NCI-H1092 treated with DMSO at 0.1 percent for 48 hours (cell line): ENCODE measurements at places on chromosomes 16 and 17.

DNA sequence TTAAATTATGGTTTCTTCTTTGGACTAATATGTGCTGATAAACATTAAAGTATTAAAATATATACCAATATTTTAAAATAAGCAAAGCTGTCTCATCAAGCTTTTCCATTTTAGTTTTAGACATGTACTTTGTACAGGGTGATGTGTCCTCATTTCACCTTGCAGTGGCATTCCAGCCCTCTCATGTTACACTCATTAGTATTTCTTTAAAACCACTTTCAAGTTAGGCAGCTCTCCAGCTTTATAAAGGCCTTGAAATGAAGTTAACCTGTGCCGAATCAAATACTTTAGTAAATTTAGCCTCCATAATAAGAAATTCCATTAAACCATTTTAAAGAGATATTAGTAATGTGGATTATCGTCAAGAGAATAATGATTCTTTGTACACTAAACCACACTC is 107.6 kb upstream of the HLF start:
- DNase-seq: peak; percentile 26

- DNase-seq: no peak
Observed at GRCh38 chr16:23998771-23999170, 163.0 kb downstream of the PRKCB start.

DNA sequence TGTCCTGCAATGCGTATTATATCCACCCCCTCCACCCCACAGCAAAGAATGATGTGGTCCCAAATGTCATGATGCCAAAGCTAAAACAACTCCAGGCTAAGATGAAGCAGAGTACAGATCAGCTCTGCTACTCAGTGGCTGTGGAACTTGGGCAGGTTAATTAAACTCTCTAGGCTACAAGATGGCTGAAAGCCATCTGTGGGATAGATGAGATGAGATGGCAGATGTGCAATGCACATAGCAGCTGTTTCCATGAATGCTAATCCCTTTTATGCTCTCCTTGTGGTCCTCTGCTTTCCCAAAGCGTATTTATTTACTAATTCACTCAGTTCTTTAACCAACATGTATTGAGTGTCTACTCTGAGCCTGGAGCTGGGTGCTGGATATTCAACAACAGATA is 114.4 kb downstream of the GRIN2A start:
- DNase-seq: no peak

- peak; percentile 49 for DNase-seq
Observed at GRCh38 chr17:44314869-44315661, 6.7 kb downstream of the RUNDC3A start.

DNA sequence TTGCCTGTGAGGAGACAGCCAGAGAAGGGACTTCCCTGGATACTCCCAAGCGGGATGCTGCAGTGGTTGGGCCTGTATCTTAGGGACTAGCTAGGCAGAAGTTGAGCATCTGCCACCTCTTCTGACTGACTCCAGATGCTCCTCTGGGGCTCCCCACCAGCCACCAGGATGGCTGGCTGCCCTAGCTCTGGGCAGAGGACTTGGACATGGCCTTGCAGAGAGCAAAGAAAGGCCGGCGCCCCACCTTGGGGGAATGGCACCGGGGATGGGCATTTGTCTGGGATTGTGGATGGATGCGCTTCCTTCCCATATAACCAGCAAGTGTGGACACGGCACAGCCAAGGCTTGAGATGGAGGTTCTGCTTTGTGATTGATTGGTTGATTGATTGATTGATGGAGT is 69.0 kb downstream of the OR1D5 start:
- no peak for DNase-seq

GRCh38 chr16:72500545-72500944 is 328.6 kb upstream of the PMFBP1 start:
- no peak for DNase-seq

DNA sequence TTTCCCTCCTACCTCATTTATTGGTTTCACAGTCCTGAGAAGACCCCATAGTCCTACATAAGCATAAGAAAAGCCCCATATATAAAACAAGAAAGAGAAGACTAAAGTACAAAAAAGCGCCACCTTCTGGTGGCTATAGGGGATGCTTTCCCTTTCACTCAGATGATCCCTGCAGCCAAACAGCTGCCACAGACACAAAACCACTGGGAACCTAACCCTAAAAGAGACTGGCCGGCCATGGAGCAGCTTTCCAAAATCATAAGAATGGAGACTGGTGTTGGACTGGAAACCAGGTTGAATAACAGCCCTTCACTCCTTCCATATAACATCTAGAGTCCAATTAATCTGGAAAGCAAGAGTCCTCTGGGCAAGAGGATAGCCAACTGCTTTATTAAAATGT is 11.4 kb downstream of the DYNC1LI2 start:
- peak; percentile 5 for DNase-seq

DNA sequence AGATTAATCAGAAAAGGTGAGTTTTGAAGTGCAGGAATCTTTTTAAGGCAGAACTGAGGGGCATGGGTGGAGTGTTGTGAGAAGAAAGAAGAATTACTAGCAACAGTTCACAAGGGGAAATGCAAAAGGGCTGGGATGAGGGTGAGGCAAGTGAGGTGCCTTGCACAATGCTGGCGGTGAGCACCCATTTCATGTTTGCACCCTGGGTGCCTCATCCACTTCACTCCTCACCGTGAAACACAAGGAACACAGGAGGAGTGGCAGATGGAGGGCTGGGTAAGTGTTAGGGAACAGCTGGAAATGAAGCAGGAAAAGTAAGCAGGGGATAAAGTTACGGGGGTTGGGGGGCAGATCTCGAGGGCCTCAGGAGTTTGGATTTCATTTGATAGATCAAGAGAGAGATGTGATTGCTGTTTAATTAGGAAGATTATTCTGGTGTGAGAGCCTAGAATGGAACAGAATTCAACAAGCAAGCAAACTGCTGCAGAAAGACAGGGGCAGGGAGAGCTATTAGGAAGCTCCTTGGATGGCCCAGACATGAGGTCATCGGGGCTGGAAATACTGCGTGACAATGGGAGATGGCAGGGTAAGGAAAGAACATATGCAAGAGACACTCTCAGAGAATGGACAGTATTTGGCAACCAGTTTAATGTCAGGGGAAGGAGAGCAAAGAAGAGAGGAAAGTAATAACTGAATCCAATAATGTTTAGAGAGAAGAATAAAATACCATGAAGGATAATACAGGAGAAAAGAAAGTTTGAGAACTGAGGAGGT is 8.3 kb upstream of the HEATR6 start:
- DNase-seq: no peak

DNA sequence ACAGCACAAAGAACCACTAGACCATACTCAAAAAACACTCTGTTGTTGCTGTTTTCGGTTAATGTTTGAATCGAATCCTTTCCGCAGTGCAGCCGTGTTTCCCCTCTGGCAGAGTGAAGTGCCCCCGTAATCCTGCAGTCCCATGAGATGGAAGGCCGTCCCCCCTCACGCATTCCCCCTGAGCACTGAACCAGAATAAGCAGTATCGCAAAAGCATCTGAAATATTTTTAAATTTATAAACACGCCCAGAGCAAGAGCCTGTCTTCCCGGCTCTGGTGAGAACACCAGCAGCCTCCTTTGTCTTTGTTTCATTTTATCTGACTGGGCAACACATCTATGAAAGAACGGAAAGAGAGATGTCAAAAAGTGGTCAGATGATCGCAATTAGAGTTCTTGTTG is 121.0 kb upstream of the ADAMTS18 start:
- no peak for DNase-seq

- no peak for DNase-seq
Observed at GRCh38 chr16:79400462-79401149, 199.9 kb downstream of the MAF start.

GRCh38 chr16:83744441-83744981 is 63.3 kb upstream of the HSBP1 start:
- no peak for DNase-seq

GRCh38 chr16:87216148-87216840 is 100.9 kb downstream of the C16orf95 start:
- DNase-seq: no peak

DNA sequence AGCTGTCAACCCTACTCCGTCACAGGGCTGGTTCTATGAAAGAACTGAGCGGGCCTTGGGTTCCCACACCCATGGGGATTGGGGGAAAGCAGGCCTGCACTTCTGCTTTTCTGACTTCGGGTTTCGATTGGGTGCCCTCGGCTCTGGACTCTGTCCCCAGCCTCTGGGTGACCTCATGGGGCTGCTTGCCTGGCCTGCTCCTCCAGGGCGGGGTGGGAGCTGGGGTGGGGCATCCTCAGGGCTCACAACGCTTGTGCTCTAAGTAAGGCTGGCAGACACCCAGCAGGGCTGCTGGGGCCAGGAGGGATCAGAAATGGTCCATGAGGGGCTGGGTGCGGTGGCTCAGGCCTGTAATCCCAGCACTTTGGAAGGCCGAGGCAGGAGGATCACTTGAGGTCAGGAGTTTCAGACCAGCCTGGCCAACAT is 19.2 kb downstream of the ARHGAP27 start:
- DNase-seq: no peak

GRCh38 chr17:73419051-73419450 is 107.2 kb upstream of the CDC42EP4 start:
- no peak for DNase-seq

DNA sequence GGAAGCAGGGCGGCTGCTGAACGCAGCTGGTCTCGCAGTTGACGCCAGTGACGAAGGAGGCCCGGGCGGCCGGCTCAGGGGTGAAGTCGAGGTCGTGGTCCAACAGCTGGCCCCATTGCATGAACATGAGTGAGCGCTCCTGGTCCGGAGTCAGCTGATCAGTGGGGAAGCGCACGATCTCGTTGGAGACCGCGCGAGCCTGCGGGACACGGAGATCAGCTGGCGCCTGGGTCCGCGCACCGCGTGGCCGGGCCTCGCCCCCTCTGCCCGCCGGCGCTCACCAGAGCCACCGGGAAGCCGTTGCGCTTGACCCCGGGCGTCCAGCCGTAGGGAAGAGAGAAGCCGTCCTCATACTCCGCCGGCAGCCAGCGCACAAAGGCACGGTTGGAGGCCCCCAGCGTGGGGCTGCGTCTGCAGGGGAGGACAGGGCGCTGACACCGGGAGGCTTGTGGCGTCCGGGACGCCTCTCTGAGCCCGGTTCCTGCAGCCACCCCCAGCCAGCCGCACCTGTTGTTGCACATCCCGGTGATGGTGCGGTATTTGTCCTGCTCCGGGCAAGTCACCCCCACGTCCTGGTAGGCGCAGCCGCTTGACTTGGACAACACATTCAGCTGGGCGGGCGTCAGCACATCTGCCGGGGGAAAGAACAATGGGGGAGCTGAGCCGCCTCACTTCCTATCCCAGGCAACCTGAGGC is 1.6 kb downstream of the MPO start:
- no peak for DNase-seq

- DNase-seq: no peak
Observed at GRCh38 chr16:57013229-57013628, 23.9 kb downstream of the NLRC5 start.
